Frontal cortex (tissue), 4 donors: ENCODE measurements at places on chromosomes 2 and 18.

DNA sequence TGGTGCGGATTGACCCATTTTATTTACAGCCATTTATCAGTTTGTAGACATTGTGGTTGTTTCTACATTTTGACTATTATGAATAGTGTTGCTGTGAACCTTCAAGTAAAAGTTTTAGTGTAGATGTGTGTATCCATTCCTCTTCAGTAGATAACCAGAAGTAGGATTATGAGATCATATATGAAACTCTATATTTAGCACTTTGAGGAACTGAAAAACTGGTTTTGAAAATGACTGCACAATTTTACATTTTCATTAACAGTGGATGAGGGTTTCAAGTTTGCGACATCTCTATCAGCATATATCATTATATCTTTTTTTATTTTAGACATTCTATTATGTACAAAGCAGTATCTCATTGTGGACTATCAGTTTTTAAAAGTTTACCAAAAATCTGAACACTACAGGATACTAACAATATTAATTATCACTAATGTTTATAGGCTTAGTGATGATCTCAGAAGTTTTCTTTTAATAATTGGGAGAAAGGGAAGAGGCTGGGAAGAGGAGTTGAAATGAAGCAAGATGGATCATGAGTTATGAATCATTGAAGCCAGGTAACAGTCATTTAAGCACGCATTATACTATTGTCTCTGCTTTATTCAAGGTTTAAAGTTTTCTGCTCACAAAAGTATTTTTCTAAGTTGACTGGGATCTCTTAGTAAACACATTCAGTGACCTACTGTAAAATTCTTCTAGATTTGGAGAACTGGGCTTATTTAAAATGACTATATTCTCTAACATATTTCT, 329.0 kb upstream of the LRATD1 start:
- DNase-seq, result no peak

GRCh38 chr2:191643429-191643828, 34.5 kb upstream of the NABP1 start:
- DNase-seq, result no peak

DNA sequence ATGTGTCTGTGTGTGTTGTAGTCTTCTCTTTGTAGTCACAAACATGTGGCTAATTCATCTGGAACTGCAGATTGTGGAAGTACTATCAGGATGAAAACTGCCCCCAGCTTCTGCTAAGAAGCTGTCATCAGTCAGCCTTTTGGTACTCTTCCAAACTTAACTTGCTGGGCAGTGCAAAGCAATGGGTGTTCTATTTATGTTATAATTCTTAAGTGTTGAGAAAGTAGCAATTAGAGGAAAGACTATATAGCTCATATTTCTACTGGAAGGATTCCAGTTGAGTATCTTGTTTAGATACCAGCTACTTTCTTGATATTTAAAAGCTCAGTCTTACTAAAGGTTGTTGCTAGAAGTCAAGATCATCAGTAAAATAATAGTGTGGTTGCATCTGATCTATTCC, 52.1 kb downstream of the SLC38A11 start:
- no peak for DNase-seq

DNA sequence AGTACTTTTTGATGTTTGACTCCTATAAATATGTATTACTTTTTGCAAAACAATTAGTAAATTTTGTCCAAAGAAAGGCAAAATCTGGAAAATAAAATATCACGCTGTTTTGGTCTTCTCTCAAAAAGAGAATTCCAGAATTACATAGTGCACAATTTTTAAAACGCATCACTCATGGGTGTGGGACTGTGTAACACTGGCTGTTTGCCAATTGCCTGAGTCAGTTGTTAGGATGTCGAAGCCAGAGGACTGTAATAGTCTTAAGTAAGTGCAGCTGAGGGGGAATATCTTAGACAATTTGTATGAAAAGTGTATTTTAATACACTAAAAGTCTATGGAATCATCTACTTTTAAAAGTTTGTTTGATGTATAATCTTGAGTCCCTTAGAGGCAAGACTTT, 24.1 kb upstream of the EPHA4 start:
- DNase-seq, result no peak

GRCh38 chr18:27298214-27298804, 113.2 kb upstream of the CHST9 start:
- DNase-seq, result no peak
